Naive thymus-derived CD4-positive, alpha-beta T cell (primary cell): ENCODE measurements at places on chromosomes 11 and 22. TPM values are rescaled to one million over a fixed set of nuclear protein-coding genes. Genes with fewer than 3 reads are reported as not detected.
A peak's percentile ranks its signal among the peaks of the same experiment; 100 is the strongest.

- DNase-seq: no peak
Observed at GRCh38 chr11:32044158-32044863, 46.6 kb upstream of the RCN1 start.

DNA sequence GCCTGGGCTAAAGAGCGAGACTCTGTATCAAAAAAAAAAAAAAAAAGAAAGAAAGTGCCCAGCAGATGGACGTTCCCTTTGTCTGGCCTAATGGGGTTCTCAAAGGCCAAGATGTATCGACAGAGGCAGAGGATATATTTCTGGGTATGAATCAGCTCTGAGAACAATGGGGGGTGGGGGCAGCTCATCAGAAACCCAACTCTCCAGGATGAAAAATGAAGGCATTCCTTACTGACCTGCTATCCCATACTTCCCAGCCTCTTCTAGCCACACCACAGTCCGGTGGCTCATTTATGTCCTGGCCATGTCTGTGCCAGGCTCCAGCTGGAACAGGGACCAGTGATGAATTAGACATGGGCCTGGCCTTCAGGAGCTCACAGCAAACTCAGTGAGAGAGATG is 15.2 kb upstream of the POLD3 start:
- DNase-seq: no peak

- DNase-seq: peak; percentile 47
Observed at GRCh38 chr11:130131961-130132850, 27.4 kb upstream of the ST14 start.

DNA sequence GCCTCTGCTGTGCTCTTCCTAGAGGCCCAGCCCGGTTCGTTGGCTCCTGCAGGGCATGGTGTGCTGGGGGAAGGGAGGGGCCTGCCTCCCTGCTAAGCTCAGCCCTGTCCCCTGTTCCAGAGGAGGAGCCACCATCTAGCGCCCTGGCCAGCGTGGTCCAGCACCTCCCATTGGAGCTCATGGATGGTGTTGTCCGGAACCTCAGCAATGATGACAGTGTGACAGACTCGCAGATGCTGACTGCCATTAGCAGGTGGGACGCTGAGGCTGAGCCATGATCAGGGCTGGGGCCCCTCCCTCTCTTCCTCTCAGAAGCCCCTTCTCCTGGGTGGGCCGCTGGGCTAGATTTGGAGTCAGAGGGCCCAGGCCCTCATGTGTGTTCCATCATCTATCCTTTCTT is 9.1 kb downstream of the USP35 start:
- no peak for DNase-seq

DNA sequence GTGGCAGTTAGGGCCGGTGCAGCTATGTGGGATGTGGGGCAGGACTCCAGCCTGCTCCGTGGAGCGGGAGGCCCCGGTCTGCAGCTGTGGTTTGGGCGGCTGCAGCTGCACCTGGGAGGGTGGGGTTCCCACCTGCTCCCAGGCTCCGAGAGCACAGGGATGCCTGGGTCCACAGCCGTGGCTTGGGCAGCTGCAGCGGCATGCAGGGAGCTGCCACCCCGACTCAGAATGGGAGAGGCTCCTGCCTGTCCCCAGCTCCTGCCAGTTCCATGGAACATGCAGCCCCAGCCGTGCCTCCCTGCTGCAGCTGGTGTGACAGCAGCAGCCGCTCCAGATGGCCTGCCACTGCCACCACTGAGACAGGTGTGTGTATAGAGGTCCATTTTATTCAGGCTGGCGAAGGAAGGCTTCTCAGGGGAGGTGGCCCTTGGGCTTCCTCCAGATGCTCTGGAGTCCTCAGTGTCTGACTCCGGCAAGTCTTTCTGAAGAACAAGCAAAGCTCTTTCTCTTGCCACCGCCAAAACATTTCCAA is 21.8 kb upstream of the UPK3A start:
- DNase-seq: no peak

DNA sequence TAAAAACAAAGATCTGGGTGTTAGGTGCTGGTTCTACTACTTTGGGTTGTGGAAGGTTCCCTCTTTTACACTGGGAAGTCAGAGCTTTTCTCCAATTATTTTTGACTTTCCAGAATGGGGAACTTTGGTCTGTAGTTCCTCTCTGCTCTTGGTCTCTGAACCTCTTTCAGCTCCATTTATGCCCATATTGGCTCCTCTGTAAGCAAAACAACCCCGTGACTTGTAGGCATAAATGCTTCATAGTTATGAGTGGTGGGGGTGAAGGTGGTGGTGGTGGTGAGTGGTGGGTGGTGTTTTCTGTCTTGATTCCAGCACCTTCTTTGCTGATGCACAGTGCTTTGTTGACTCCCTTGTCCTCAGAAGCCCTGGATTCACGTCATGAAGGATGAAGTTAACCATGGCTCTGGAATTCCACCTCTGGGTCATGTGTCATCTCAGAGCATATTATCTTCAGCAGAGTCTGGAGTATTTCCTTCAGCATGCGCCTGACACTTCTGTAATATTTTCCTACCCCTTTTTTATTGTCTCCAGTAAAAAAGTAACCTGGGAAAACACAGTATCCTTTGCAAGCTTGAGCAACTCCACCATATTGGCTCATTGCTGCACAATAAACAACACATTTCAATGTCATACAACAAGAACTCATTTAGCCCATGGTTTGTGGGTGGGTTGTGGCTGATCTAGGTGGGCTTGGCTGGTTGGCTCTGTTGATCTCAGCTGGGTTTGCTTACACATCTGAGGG is 24.1 kb upstream of the GRK3 start:
- DNase-seq: no peak

- DNase-seq: no peak
Observed at GRCh38 chr22:29813563-29813962, 24.5 kb downstream of the ASCC2 start.

Gene TRPT1
- 39.3 TPM for total RNA-seq

DNA sequence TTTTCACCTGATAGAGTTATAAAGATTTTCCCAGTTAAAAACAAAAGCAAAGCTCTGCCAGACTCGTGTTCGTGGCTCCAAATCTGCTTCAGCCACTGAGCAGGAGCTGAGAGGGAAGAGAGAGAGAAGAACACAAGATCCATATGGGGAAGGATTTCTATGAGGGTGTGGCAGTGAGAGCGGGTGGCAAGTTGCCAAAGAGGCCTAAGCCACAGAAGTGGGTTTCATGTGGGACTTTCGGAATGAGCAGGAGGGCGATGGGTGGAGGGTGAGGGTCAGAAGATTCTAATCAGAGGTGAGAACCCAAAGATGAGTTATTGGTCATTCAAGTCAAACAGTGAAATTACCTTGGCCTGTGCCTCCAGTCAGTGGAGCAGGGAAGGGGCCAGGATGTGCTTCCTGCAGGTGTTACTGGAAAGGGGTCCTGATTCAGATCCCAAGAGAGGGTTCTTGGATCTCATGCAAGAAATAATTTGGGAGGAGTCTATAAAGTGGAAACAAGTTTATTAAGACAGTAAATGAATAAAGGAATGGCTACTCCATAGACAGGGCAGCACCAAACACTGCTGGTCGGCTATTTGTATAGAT is 40.5 kb upstream of the TOP3B start:
- no peak for DNase-seq

Gene KCTD14
- total RNA-seq: not detected

GRCh38 chr22:31148488-31148887 is 8.2 kb upstream of the PLA2G3 start:
- no peak for DNase-seq

DNA sequence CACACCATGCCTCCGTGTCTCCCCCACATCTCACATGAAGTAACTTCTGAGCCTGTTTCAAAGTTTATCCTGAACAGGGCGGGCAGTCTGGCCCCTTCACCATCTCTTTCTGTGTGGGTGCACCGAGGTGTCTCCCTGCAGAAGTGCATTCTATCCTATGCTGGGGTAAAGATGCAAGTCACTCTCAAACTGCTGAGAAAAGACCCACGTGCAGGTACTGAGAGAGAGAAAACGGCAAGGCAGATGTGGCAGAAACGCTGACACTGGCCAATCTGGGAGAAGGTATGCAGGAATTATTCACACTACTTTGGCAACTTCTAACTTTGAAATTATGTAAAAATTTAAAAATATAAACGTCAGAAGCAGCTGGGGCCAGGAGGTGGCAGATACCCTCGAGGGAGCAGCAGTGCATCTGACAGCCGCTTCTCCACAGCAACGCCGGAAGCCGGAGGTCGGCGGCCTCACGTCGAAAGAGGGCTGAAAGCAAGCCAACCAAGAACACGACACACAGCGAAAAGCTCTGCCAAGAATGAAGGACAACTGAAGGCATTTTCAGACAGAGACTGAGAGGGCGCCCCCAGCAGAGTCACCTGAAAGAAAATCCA is 34.2 kb upstream of the MOB2 start:
- no peak for DNase-seq

- no peak for DNase-seq
Observed at GRCh38 chr22:44326491-44326885, 13.7 kb upstream of the SHISAL1 start.

DNA sequence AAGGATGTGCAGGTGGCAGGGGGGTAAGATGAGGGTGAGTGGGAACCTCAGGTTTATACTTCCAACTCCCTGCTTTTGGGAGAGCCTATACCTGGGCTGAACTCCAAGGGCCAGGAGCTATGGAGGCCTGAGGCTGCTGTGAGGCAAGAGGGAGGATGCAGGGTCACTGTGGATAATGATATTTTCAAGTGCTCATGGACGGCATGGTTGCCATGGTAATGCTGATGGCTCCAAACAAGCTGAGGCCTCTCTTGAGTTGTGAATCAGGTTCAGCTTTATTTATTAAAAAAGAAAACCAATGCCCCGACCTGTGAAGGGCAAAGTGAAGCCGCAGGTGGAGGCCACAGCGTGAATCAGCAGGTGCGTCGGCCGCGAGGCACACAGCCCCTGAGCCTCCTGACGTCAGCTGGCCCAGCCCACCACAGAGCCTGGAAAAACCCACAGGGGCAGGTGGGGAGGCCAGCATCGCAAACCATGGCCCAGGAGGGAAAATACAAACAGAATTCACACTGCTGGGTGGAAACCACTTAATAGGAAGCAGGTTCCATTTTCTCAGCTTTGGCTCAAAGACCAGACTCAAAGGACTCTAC is 17.4 kb upstream of the CREB3L1 start:
- no peak for DNase-seq

DNA sequence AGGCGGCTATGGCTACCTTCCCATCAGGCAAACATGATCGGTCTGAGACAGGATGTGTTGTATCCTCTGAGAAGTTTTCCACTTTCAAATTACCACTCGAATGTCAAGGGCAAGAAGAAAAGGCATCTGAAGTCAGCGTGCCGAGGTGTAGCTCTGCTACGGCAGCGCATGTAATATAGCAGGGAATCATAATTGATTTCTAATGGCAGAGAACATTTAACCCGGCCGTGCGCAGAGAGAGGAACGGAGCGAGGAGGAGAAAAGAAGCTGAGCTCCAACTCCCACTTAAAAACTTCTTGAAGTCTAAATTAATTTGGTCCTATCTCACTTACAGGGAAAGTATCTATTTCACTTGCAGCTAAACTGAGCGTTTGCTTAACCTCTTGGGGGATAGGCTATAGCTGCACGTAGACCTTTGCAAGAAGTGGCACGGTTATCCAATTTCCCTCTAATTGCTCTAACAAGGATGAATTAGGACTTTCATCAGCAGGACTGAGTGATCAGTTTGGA is 137.3 kb upstream of the KIRREL3 start:
- no peak for DNase-seq

Gene OR4A5
- not detected in 2 replicates for total RNA-seq

Gene GUCD1
- 112 and 131 TPM in 2 replicates for total RNA-seq

DNA sequence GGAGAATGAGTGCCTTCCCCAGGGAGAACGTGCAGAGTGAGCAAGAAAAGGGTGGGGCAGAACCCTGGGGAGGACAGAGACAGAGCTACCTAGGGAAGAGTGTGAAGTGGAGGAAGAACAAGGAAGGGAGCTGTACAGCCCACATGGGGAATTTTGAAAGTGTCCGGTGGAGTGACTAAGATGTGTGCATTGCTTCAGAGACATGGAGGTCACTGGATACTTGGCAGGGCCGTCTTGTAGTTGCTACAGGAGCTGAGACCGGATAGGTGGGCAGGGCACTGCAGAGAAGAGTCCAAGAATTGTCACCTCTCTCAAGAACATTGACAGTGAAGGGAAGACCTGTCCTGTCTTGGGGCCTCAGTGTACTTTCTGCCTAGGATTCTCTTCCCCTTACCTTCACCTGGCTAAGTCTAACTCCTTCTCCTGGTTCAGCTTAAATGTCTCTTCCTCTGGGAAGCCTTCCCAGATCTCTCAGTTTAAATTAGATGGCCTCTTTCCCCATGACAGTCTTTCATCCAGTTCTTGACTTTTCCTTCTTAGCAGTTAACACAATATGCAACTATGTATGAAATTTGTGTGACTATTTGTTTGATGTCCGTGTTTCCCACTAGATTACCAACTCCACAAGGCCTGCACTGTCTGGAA is 9.2 kb upstream of the P2RY6 start:
- DNase-seq: no peak

Gene TMEM191B
- total RNA-seq: 4.2 TPM

DNA sequence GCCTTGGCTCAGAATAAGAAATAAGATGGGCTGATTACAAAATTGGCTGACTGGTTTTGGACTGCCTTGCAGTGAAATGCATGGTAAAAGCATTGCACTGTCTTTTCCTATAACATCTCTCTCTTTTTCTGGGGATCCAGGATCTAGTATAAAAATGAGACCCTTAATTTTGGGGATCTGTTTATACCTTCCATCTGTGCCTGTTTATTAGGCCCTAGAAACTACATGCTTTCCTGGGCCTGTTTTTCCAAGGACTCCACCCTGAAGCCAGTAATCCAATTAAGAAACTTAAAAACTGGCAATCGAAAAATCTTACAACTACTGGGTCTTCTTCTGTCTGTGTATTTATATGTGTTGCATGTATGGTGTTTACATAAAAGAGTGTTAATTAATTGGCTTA is 14.5 kb downstream of the HORMAD2 start:
- DNase-seq: no peak

DNA sequence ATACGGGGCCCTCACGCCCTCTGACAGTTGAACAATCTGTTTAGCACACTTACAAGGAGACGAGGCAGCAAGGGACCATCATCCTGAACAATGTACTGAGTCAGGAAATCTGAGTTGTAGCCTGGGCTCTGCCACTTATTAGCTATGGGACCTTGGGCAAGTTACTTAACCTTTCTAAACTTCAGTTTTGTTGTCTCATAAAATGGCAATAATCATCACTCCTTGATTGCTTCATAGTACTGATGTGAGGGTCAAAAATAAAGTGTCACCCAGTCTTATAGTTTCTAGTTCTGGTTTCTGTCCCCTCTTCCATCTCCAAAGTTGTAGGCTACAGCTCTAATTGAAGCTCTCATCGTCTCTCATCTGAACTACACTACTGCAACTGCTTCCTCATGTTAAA is 46.7 kb downstream of the RELT start:
- DNase-seq: no peak

Gene IL10RA
- total RNA-seq: 154 TPM

Gene BIK
- 2.6 TPM for total RNA-seq
